ENCODE measurements at places on chromosomes 7 and 10.
A peak's percentile ranks its signal among the peaks of the same experiment; 100 is the strongest.

- DNase-seq = no peak
These were observed 2.4 kb upstream of the COBL start for GRCh38 chr7:51318886-51319579.

- DNase-seq = no peak
These were observed 86.2 kb downstream of the CREM start for GRCh38 chr10:35212856-35213255.

DNA sequence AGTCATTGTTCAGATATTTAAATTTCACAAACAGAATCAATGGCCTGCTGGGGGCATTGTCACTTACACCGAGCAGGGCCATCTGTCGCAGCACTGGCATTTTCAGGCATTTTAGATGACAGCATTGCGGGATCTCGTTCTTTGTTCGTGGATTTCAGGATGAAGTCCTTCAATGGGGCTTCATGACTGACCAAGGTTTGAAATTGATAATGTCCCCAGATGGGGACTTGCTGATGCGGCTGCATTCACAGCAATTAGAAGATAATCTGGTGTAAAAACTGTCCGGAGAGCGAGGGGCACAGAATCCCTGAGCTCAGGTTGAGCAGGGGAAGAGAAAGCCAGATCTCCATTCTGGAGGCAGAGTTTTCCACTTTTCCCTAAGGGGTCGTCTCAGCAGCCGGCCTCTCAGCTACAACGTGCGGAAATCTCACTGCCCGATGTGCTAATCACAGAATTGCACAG, 1.9 kb upstream of the C7orf33 start:
- no peak for DNase-seq

DNA sequence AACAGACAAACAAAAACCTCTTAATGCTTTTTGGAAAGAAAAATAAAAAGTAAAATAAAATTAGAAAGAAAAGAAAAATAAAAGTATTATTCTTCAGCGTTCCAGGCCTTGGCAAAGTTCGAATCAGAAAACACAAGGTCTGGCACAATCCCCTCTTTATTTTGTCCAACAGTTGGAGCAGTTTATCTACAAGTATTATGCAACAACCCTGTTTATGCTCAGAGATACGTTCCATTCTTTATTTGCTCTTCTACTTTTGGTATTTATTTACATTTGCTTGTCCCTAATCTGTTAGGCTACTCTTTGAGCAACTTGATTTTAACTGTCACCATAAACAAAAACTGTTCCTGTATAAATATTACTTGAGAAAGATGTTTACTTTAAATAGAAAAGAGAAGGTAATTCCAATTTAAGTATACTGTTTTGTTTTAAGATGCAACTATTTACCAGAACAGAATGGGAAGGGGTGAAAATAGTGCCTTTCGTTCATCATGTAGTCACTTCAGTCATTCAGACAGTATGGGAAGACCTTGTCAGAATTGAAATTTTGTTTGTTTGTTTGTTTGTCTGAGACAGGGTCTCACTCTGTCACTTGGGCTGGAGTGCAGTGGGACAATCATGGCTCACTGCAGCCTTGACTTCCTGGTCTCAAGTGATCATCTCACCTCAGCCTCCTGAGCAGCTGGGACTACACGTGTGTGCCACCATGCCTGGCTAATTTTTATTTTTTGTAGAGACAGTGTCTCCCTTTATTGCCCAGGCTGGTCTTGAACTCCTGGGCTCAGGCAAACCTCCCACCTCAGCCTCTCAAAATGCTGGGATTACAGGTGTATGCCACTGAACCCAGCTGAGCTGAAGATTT, 5.7 kb downstream of the PDK4 start:
- no peak for DNase-seq

DNA sequence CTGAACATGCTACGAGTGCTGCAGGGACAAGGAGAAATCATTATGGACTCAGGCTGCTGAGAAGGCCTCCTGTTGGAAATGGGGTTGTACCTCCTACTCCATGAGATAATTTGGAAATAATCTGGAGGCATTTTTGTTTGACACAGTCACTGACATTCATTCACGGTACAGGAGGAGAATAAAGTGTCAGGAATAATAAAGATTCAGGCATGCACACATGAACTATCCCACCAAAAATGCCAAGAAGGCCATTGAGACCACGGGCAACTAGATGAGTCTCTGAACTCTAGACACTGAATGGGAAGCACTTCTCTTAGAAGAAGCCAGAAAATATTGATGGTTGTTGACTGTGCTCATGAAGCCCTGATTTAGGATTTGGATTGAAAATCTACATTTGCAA, 220.9 kb upstream of the HABP2 start:
- DNase-seq = no peak

DNA sequence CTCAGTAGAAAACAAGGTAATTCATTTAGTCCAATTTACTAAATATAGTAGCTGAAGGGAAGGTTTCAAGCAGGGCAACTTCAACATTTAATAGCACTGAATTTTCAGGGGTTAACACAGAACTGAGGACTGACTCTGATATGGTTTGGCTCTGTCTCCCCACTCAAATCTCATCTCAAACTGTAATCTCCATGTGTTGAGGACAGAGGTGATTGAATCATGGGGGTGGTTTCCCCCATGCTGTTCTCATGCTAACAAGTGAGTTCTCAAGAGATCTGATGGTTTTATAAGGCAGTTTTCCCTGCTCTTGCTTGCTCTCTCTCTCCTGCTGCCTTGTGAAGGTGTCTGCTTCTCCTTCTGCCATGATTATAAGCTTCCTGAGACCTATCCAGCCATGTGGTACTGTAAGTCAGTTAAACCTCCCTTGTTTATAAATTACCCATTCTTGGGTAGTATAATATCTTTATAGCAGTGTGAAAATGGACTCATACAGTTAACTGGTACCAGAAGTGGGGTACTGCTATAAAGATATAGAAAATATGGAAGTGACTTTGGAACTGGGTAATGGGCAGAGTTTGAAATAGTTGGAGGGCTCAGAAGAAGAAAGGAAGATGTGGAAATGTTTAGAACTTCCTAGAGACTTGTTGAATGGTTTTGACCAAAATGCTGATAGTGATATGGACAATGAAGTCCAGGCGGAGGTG, 9.8 kb upstream of the UMAD1 start:
- DNase-seq = no peak

- DNase-seq = peak; percentile 20
These were observed 53.0 kb upstream of the MAGI2 start for GRCh38 chr7:79506481-79506880.

GRCh38 chr7:121081327-121081936, 92.9 kb downstream of the CPED1 start:
- peak; percentile 90 for DNase-seq

GRCh38 chr7:156152390-156152789, 340.1 kb upstream of the SHH start:
- DNase-seq = peak; percentile 17

GRCh38 chr10:95544783-95545500, 16.2 kb downstream of the SORBS1 start:
- DNase-seq = no peak

GRCh38 chr7:29622335-29623265, 59.0 kb downstream of the PRR15 start:
- peak; percentile 94 for DNase-seq

GRCh38 chr10:130570074-130570473, 433.9 kb downstream of the GLRX3 start:
- no peak for DNase-seq

GRCh38 chr7:2163600-2164555, 68.9 kb downstream of the MAD1L1 start:
- no peak for DNase-seq

GRCh38 chr7:116724560-116725231, 52.7 kb downstream of the MET start:
- no peak for DNase-seq

- DNase-seq = peak; percentile 65
These were observed 5.0 kb upstream of the TNRC18 start for GRCh38 chr7:5428478-5429252.

DNA sequence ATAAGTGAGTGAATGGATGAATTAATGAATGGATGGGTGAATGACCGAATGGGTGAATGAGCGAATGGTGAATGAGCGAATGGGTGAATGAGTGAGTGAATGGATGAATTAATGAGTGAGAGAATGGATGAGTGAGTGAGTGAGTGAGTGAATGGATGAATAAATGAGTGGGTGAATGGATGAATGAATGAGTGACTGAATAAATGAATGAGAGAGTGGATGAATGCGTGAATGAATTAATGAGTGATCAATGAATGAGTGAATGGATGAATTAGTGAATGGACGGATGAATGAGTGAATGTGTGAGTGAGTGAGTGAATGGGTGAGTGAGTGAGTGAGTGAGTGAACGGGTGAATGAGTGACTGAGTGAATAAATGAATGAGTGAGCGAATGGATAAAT, 49.5 kb upstream of the HMX3 start:
- no peak for DNase-seq

Measured in PC-3 (cell line).